ENCODE measurements at places on chromosomes 7 and 10. TPM values are rescaled to one million over a fixed set of nuclear protein-coding genes. Genes with fewer than 3 reads are reported as not detected.
A peak's percentile ranks its signal among the peaks of the same experiment; 100 is the strongest.

- peak; percentile 19 for DNase-seq
Observed at GRCh38 chr7:99072126-99072525, 71.8 kb downstream of the SMURF1 start.

ITPRID1 gene
- not detected for total RNA-seq

DNA sequence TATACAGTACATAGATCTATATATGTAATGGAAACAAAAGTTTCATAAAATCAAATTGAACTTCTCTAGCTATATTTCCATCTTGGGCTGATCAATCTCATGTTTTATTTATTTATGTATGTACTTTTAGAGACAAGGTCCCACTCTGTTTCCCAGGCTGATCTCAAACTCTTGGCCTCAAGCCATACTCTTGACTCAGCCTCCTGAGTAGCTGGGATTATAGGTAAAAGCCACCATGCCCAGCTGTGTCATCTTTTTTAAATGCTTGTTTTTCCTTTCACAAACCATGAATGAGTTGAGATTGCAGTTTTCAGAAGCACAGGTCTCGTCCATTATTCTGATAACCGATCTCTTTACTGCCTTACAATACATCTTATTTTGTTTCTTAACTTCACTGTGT is 400.9 kb downstream of the KCNMA1 start:
- DNase-seq = no peak

- no peak for DNase-seq
Observed at GRCh38 chr7:131942287-131943150, 386.1 kb upstream of the PODXL start.

- DNase-seq = no peak
Observed at GRCh38 chr10:130179640-130180039, 43.4 kb downstream of the GLRX3 start.

- no peak for DNase-seq
Observed at GRCh38 chr7:142053988-142054387, 57.5 kb upstream of the MGAM2 start.

NODAL gene
- total RNA-seq = not detected

ARHGEF5 gene
- 8.0 TPM for total RNA-seq

DNA sequence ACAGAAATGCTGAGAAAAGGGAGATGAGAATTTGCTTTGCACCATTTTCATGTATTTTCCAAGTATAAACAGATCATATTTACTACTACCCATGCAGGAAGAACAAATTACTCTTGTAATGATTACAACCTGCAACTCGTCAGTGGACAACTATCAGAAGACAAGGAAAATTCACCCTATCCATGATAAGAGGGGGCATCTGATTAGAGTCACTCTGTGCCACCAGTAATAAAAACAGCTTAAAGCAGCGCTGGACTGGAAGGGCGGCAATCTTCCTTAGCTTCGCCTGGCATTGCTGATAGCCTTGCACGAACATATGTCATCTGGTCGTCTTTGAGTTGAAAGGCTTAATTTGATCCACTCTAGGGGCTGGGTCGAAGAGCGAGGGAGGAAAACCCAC is 162.7 kb downstream of the SFMBT2 start:
- DNase-seq = no peak

ARHGAP21 gene
- total RNA-seq = 57.8 TPM

DNA sequence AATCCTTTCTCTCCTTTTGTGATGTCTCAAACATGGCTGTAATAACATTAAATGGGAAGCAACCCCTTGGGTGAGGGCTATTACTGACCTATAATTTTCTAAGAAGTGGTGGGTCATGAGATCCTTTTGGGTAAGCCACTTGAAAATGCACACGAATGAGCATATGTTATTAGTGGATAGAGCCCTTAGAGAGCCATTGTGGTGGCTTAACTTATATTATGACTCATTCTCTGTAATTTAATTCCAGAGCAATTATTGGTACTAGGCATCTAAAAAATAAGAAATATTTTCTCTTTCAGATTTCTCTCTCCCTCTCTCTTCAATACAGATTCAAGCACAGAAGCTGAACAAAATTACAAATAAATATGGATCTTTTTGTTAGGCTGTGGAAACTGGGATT is 1177.4 kb upstream of the PHF14 start:
- no peak for DNase-seq

- no peak for DNase-seq
Observed at GRCh38 chr7:123230603-123231002, 30.8 kb upstream of the SLC13A1 start.

TEX36 gene
- not detected for total RNA-seq

KIAA1217 gene
- 12.0 TPM for total RNA-seq

DNA sequence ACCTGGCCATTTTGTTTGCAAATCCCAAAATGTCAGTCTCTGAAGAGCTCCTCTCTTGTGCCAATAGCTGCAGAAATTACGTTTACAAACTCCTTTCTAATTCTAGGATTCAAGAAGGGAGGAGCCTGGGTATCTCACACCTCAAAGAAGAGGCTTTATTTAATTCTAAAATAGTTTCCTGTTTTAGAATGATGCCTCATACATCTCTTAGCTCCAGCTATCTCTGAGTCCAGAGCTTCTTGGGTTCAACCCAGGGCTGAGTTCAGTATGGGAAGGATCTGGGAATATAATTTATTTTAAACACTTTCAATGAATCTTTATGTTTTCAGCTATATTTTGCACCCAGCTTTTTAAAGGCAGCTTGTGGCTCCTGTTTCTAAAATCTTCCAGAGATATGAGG is 150.1 kb downstream of the CACNA2D1 start:
- DNase-seq = no peak

ABCB4 gene
- total RNA-seq = 1.2 TPM

PTF1A gene
- not detected for total RNA-seq

GRCh38 chr7:30799206-30799975 is 28.2 kb downstream of the MINDY4 start:
- DNase-seq = peak; percentile 94

PRPS1L1 gene
- not detected for total RNA-seq

GRCh38 chr7:119256001-119256400 is 1017.0 kb upstream of the KCND2 start:
- no peak for DNase-seq

GRCh38 chr10:17512341-17513001 is 58.1 kb upstream of the ST8SIA6 start:
- DNase-seq = no peak

DNA sequence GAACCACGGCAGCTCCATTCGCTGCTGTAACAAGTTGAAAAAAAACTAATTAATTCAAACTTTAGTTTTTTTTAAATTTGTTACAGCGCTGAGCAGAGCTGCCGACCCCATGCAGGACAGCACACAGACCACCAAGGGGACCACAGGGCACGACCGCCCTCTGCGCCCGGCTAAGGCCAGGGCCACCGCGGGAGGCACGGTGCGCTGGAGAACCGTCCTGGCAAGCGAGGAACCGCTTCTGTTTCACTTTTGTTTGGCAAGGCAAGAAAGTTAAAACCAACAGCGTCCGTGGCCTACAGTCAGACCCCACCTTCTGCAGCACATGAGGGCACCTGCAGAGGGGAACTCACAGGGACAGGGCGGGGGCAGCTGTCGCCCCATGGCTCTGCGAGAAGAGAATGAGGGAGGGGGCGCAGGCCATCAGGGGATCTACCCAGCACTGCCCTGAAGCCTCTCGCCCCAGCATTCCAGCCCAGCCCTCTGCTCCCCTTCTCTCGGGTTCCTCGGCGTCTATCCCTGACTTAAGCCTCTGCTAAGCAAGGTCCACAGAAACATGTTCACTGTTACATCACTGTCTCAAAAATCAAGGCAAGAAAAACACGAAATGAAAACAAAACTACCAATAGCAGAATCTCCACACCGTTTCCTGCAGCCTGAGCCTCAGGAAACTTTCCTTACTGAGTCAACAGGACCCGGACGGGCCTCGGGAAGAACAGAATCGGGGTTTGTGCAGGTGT is 204.4 kb downstream of the DIP2C start:
- no peak for DNase-seq

DCLRE1C gene
- total RNA-seq = 8.7 TPM

GRCh38 chr10:88896372-88896993 is 16.4 kb downstream of the STAMBPL1 start:
- DNase-seq = no peak

DNA sequence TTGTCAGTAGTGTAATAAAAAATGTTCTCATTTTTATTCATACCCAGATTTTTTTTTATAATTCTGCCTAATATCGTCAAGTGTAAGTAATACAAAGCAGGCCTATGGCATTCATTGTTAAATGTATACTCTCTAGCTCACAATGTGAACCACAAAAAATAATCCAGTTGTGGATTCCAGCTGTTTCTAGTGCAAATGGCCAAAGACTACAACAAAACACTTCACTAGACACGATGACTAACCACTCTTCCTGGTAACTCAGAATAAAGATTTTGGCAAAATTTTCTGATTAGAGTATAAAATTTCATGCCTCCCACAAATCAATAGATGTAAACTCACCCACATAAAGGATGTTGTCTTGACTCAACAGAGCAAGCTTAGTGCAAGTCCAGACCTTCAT is 396.6 kb downstream of the DGKB start:
- DNase-seq = no peak

- no peak for DNase-seq
Observed at GRCh38 chr7:18455606-18456005, 39.9 kb upstream of the HDAC9 start.

DNA sequence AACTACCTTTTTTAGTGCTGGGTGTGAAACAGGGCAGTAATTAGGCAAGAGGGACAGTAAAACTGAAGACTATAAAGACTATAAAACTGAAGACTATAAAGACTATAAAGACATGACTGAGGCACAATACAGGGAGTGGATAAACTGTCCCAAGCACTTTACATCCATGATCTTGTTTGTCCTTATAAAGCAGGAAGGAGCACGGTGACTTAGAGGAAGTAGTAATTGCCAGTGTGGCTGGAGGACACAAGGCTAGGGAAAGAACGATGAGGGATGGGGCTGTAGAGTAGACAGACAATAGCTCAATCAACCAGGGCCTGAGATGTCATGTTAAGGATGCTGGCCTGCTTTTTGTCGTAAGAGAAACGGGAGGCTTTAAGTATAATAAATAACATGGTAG is 26.0 kb downstream of the DNAJC12 start:
- no peak for DNase-seq

GRCh38 chr10:22931948-22932347 is 4.1 kb downstream of the ARMC3 start:
- no peak for DNase-seq

SEMA3E gene
- 29.2 TPM for total RNA-seq

HYAL4 gene
- not detected for total RNA-seq

IL6 gene
- total RNA-seq = 2.0 TPM

RET gene
- total RNA-seq = 1.7 TPM

- no peak for DNase-seq
Observed at GRCh38 chr7:6307762-6308161, 35.3 kb upstream of the CYTH3 start.

WDR86 gene
- 11.7 TPM for total RNA-seq

SEPTIN14 gene
- total RNA-seq = not detected

TMEM225B gene
- total RNA-seq = 0.57 TPM

DNA sequence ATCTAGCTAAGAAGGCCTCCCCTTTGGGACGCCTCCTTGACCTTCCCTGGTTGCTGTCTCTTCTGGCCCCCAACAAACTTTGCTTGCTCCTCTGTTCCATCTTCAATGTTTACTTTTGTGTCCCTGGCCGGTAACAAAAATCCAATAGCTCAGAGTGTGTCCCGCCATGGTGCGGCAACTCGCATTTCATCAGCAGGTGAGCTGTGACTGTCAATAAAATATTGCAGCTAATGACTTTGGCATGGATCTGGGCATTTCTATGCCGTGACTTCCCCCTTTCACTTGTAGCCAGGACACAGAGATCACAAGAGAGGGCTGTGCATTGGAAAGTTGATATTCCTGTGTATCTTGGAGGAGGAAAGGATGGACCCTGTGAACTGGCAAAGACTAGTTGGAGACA is 317.6 kb downstream of the RPS24 start:
- DNase-seq = no peak

GRCh38 chr10:19412531-19412930 is 363.9 kb downstream of the MALRD1 start:
- no peak for DNase-seq

A1CF gene
- not detected for total RNA-seq

CHN2 gene
- total RNA-seq = 8.3 TPM

AKR1C4 gene
- not detected for total RNA-seq

DNA sequence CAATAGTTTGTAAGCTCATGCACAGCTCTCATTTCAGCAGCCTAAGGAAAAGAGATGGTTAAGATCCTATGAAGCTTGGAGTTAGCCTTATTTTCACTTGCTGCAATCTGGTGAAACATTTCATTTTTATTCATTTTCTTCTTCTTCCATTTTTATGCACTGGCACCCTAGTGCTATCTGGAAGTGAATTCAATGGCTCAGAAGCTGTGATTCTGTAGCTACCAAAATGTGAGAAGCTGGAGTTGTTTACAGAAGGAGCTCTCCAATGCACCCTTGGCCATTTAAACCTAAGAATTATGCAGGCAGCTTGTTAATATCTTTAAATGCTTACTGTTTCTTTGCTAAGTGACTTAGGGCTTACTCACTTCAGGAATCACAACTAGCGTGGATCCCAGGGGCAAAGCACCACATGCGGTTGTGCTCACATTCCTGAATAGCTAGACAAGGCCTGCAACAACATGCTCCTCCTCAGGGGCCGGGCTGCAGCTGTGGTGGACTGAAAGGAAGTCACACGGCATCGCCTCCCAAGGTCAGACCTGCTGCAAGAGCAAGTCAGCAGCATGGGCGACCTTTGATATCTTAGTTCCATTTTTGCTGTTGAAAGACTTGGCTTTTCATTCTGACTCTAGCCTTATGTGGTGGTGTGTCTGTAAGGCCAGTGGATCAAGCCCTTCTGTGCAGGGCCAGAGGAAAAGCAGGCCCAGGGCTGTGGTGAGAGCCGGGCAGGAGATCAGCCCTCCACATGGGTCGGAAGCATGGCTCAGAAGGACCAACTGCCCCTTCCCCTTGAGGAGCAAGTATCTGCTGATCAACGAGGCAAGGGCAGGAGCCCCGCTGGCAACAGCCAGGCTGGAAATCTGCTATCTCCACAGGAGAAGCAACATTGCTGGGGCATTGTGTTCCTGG is 91.9 kb upstream of the MBL2 start:
- DNase-seq = no peak

- DNase-seq = no peak
Observed at GRCh38 chr7:82823073-82823472, 339.6 kb downstream of the PCLO start.

- no peak for DNase-seq
Observed at GRCh38 chr10:3761021-3761686, 23.9 kb downstream of the KLF6 start.

GFRA1 gene
- total RNA-seq = 73.0 TPM
